Hypothalamus (tissue), 51 donors: ENCODE measurements at places on chromosomes 16 and 17.

DNA sequence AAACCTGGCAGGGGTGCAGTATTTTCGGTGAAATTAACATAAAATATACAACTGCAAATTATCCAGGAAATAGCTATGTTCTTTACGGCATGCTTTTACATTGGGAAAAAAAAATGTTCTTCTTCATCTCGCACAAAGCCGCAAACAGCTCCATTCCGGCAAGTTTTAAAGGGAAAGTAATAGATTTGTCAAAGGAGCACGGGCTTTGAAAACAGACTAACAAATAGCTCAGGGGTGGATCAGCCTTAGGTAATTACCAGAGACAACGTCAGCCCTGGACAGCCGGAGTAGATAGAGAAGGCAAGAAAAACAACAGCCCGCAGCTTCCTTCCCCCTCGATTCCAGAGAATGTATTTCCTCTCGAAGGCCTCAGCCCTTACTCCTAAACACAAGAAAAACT, 222.5 kb downstream of the C16orf78 start:
- DNase-seq: no peak

GRCh38 chr17:48804936-48805411, 12.1 kb downstream of the TTLL6 start:
- peak; percentile 42 for DNase-seq

GRCh38 chr17:9676820-9677310, 31.5 kb downstream of the USP43 start:
- no peak for DNase-seq

- no peak for DNase-seq
These were observed 22.4 kb upstream of the EIF1 start for GRCh38 chr17:41666237-41666641.

- no peak for DNase-seq
These were observed 240.0 kb downstream of the NTN1 start for GRCh38 chr17:9261081-9262012.

DNA sequence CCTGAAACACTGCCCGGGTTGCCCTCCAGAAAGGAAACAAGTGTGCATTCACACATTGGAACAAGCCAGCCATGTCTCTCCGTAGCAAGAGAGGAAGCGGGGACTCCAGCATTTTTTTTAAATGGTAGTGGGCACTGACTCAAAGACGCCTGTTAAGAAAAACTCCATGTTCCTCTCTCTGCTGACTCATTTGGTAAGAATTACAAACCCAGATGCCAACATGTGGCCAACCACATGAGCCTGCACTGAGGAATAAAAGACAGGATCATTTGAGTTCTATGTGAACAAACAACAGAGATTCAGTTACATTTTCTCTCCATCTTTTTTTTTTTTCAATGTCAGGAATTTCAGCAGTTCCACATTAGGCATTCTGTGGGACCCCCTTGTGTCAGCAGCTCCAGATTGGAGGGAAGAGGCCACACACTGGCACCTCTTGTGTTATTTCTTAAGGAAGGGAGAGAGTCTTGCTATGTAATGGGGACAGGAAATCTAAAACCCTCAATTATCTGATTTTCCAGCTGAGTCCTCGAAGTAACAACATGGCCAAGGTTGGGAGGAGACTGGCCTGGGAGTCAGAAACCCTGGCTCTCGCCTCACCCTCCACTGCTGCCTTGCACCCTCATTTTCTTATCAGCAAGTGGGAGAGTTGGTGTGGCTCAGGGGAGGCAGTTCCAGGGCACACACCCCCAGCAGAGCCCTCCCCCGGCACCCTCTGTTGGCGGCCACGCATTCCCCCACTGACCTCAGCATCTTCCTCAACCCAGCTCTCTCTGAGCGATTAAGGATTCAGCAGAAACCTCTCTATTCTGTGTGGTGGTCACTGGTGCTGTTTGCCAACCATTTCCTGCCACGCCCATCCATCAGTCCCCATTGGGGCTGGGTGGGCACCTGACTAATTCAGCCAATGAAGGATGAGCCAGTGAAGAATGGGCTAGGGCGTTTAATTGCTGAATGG, 173.0 kb downstream of the FOXL1 start:
- no peak for DNase-seq

DNA sequence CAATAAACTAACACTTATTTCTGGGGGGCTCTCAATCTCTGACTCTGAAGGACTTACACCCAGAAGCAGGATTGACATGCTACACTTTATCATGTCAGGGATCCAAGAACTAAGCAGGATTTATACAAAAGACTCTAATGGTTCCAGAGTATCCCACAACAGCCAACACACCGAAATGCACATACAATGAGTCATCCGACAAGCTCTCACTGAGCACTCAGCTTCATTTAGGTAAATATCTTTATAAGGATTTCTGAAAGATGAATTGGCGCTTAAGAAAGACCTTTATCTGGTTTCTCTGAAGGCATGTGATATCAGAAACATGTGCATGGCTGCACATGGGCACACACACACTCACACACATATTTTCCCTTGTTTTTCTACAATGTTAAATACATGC, 77.2 kb downstream of the TOX3 start:
- no peak for DNase-seq

DNA sequence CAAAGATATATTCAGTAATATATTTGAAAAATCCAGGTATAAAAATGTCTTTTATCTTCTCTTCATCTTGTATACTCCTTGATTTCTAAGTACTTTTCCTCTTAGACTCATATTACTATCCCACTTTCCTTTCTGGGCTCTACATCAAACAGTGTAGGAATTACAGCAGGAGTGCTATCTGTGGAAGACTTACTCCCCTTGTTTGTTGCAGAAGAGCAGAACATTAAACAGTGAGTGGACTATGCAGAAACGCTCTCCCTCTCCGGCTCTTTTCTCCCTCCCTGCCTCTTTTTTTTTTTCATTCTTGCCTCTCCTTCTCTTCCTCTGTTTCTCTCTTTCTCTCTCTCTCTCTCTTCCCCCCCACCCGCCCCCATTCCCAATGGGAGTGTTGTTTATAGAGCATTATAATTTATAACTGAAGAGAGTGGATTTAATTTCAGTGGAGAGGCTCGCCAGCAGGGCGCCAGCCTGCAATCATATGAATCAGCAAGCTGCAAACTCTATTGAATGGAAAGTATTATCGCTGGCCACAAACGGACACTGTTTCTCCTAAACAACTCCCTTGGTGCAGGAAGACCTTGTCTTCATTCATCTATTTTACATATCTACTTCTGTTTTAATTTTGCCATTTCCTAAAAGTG, 242.3 kb upstream of the TBX2 start:
- no peak for DNase-seq

GRCh38 chr16:85584819-85585282, 28.3 kb upstream of the GSE1 start:
- DNase-seq: no peak

DNA sequence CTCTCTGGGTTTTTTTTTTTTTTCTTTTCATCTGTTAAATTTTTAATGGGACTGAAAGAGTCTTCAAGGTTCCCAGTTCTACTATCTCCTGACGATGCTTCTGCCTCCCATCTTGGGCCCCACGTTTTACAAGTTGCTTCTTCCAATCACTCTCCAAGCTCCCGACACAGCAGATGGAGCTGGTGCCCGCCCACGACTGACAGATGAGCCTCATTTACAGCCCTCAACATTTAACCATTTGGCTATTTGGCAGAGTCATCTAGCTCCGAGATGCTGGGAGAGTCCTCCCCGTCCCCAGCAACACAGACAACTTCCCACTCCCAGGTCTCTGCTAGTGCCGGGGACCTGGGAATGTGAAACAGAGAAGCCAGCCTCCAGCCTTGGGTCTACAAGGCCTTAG, 276.9 kb downstream of the SHISA9 start:
- DNase-seq: no peak

DNA sequence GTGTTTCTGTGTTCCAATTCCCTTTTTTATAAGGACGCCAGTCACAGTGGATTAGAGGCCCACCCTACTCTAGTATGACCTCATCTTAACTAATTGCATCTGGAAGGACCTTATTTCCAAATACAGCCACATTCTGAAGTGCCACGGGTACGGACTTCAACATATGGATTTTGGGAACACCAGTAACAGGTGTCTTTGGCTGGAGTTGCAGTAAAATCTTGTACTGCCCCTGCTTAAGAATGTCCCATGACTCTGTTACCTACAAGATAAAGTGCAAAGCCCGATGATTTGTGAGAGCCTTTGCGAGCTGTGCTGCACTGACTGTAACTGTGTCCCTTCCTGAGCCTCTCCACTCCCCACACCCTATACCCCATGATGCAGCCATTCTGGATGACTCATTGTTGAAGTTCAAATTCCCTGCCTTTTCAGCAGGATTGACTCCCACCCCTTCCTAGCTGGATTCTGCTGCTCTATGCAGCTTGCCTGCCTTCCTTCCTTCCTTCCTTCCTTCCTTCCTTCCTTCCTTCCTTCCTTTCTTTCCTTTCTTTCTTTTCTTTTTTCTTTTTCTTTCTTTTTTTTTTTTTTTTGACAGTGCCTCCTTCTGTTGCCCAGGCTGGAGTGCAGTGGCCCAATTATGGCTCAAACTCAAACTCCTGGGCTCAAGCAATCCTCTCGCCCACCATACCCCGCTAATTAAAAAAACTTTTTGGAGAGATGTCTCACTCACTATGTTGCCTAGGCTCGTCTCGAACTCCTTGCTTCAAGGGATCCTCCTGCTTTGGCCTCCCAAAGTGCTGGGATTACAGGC, 2.1 kb downstream of the HCRT start:
- no peak for DNase-seq

DNA sequence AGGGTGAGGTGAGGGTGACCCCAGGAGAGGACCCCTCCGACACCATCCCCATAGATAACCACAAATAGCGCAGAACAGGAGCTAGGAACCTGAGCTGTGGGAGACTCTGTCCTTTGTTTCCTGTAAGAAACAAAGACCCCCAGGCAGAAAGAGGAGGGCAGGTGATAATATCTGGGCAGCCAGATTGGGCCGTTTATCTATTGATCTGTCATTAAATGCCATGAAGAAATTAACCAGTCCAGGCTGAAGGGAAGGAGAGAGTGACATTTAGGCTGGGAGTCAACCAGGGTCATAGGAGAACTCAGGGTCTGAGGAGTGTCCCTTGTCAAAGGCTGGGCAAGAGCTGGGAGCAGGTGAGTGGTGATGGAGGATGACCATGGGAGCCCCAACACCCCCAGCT, 157.8 kb downstream of the C16orf78 start:
- DNase-seq: no peak

- no peak for DNase-seq
These were observed 14.2 kb downstream of the ERI2 start for GRCh38 chr16:20791923-20792612.

- DNase-seq: no peak
These were observed 864 bp upstream of the CTCF start for GRCh38 chr16:67561501-67561823.

GRCh38 chr17:61728297-61728836, 135.0 kb downstream of the BRIP1 start:
- DNase-seq: no peak

GRCh38 chr17:76071531-76072147, 678 bp downstream of the SRP68 start:
- DNase-seq: no peak

- no peak for DNase-seq
These were observed 8.2 kb downstream of the PRKCA start for GRCh38 chr17:66310528-66311148.

DNA sequence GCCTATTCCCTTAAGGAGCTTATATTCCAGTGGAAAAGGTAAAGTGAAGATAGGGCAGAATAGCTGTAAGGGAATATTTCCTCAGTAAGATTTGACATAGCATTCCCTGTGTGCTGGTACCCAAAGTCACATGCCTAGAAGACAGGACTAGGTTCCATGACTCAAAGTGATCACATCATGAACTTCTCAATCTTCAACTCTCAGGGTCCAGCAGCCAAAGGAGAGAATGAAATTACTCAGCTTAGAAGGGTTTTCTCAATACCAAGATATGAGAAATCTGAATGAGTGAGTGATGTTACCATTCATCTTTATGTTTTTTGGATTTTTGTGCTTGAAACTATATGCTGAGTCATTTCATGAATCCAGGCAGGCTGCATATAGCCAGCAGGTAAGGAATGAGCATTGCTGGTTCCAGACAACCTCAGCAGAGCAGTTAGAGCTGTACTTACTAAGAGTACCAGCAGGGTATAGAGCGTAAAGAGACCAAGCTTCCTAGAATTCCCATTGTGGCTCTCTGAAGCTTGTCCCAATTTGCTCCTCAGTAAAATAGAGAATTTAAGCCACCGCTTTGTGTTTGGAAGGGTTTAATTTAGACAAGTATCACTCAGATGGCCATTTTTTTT, 91.1 kb downstream of the ANKFN1 start:
- no peak for DNase-seq

GRCh38 chr17:33082529-33083173, 91.0 kb downstream of the SPACA3 start:
- no peak for DNase-seq

DNA sequence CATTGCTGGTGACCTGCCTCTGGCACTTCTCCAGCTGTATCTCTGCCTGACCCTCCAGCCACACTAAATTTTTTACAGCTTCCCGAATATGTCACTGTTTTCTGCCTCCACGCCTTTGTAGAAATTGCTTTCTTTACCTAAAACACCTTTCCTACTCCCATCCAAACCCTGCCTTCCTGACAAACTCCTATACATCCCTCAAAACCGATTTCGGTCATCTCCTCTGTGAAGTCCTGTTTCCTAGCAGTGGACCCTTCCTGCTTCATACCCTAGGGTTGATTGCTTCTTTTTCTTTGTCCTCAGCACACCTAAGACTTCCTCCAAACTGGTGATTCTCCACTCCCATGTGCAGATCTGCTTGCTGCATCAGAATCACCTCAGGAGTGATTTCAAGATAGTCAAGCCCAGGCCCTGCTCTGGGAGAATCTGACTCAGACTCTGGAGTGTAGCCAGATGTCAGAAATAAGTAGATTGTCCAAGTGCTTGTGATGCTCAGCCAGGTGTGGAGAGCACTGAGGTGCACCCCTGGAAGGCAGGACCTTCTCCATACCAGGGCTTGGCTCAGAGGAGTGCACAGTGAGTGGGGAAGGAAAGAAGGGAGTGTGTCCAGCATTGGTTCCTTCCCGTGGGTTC, 184.2 kb downstream of the COPRS start:
- no peak for DNase-seq

DNA sequence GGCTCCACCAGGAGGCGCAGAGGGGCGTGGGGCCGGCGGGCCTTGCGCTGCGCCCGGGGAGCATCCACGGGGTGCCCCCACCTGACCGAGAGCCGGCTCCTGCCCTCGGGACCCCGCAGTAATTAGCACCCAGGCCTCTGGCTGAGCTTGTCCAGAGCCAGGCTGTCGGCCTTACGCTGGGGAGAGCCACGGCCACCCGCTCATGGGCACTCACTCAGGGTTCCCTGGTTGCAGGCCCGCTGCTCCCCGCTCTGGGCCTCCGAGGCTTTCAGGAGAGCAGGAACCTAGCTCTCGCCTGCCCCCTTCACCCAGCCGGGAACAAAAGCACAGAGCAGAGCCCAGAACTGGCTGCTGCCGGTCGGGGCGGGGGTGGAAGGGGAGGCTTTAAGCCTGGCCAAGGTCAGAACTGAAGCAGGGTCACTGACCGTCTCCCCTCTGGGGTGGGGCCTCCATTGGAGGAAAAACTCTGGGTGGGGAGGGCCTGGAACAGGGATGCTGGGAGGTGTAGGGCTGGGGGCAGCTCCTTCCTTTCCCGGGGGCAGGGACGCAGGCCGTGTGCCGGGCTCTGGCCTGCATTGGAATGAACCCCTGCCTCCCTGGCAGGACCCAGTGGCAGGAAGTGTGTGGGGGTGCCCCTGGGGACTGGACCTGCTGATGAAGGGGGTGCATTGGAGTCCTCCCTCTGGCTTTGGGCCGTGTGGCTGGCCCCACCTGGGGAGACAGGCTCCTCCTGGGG, 12.3 kb downstream of the GLIS2 start:
- peak; percentile 67 for DNase-seq

GRCh38 chr17:59503500-59503899, 61.9 kb upstream of the DHX40 start:
- no peak for DNase-seq

- DNase-seq: no peak
These were observed 183.2 kb downstream of the AATF start for GRCh38 chr17:37131669-37132611.
